ENCODE measurements at places on chromosomes 2 and 18.

- DNase-seq = no peak
These were observed 46.4 kb upstream of the DSC1 start for GRCh38 chr18:31209041-31209440.

- no peak for DNase-seq
These were observed 79.7 kb downstream of the ARHGEF4 start for GRCh38 chr2:130916438-130916705.

- DNase-seq = no peak
These were observed 65.1 kb downstream of the TMEM182 start for GRCh38 chr2:102826904-102827303.

DNA sequence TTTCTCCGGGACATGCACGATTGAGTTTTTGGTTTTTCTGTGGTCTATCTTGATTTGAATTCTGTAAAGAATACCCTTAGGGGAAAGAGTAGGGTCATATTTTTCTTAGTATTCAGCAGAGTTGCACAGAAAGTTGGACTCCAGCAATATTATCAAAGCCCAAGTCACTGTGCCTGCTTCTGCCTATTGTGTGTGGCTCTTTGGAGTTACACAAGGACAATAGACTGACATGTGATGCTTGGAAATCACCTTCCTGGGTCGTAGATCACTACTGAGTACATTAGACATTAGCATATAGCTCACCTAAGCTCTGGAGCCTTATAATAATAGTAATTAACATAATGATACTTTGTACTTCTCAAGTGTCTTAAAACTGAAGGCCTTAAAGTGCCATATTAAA lies 238.8 kb upstream of the FOSL2 start:
- DNase-seq = no peak

GRCh38 chr2:219441451-219442255 lies 7.0 kb downstream of the SPEG start:
- DNase-seq = no peak

- DNase-seq = no peak
These were observed 80.8 kb downstream of the KIF5C start for GRCh38 chr2:148955798-148956197.

DNA sequence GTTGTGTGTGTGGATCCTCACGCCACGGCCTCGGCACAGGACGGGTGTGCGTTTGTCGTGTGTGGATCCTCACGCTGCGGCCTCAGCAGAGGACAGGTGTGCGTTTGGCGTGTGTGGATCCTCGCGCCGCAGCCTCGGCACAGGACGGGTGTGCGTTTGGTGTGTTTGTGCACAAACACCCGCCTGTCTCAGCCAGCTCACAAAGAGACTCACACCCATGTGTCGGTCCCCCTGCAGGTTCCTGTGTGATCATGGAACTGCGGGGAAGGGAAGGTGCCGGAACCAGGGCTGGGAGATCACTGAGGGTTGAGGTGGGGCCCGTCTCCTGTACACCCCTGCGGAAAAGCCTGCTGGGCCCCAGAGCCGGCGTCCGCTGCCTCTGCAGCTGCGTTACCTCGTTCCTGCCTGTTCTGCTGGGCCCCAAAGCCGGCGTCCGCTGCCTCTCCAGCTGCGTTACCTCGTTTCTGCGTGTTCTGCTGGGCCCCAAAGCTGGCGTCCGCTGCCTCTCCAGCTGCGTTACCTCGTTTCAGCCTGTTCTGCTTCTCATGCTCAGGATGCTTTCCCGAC lies 53.6 kb downstream of the CTDP1 start:
- no peak for DNase-seq

DNA sequence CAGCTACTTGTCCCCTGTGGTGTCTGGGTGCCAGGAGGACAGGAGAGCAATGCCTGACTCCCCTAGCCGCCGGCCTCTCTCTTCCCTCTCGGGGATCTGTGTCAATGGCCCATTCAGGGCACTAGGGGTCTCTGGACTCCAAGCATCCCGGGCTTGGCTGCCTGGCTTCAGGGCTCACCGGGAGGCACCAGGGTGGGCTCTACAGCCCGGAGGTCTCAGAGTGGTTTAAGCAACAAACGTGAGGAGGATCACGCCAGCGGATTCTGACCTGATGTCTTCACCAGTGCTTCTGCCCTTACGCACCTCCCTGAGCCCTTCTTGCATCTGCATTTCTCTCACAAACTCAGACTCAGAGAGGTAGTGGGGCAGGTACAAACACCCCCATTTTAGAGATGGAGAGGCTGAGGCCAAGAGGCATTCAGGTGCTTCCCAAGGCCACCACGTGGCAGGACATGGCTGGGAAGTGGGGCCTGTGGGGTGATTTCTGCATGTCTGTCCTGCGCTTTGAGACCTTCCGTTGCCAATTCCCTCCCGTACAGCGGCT lies 243.0 kb downstream of the CELF4 start:
- peak; percentile 4 for DNase-seq

DNA sequence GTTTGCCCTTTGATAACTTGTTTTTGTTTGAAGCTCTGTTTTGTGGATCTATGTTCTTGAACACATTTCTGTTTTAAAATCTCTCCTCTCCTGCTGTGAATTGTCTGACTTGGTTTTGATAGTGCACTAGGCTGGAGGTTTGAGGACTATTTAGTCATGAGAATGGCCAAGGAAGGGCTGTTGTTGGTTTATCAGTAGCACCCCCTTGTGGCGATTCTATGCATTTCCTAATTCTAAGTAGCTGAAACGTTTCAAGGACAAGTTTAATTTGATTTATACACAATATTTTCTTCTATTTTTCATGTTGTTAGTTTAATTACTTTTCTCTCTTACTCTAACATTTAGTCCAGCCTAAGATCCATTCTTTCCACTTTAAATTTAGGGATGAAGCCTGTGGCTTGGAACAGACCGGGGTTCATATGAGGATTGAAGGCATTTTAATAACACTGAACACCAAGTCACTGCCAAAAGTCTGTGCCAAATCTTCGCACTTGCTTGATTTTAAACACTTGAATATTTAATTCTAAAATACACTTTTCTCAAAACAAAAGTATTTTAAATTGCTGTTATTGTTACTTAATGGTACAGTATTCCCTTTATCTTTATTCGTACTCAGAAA lies 166.0 kb downstream of the SOCS6 start:
- peak; percentile 72 for DNase-seq

DNA sequence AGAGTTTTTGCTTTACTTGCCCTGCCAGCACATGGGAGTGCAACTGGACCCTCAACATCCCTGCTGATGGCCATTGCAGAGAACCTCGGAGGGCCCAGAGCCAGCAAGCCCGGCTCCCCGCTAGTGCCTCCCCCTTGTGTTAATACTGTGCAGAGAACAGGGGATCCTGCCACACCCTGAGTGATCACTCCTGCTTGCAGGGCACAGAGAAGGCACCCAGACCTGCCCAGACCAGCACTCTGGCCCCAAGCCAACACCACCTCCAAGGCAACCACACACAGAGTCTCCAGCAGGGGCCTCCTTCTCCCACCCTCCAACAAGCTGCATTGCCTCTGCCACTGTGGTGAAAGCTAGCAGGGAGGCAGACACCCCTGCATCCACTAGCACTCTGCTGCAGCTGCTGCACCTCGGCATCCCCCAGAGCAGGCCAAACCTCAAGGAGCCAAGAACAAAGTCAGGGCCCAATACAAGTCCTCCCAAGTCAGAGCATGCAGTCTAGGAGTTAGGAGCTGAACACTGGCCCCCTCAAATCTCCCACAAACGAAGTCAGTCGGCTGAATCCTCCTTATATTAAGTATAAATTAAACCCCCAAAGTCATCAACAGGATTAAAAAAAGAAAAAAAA lies 157.7 kb downstream of the CCDC178 start:
- no peak for DNase-seq

- peak; percentile 77 for DNase-seq
These were observed 30.0 kb downstream of the MEMO1 start for GRCh38 chr2:31980674-31981356.

DNA sequence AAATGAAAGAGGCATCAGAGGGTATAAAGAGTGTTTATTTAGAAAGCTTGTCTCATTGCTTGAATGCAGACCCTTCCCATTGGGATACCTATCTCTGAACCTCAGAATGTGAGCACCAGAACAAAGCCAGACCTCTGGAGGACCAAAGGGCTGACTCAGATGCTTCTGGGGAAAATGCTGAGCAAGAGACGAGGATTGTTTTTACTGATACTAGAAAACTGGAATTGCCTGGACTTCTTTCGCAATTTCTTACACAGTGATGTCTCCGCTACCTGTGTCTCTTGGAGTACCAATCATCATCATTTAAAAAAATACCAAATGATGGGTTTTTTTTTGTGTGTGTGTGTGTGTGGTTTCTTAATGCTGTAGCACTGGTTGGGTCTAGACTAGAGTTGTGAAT lies 55.6 kb upstream of the CCDC85A start:
- DNase-seq = no peak

GRCh38 chr18:52569492-52569891 lies 229.5 kb downstream of the DCC start:
- DNase-seq = no peak

DNA sequence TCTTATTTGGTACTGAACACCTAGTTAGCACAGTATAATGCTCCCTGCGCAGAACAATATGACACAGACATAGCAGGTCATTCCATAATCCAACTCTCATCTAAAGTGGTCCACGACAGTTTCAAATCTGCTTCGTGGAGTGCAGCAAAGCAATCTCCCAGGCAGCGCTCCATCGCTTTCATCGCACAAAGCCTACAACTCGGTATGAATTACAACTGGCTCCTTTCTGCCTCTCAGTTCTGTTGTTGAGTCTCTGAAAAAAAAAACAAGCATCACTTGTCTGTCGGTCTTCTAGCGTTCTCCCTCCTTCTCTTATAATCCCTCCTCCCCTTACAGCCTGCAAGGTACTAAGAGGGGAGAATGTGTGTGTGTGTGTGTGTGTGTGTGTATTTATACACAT lies 123.5 kb downstream of the FIGN start:
- DNase-seq = no peak

GRCh38 chr2:161613161-161613560 lies 11.1 kb upstream of the SLC4A10 start:
- DNase-seq = no peak

GRCh38 chr18:66473882-66474281 lies 130.0 kb downstream of the CDH19 start:
- DNase-seq = no peak

DNA sequence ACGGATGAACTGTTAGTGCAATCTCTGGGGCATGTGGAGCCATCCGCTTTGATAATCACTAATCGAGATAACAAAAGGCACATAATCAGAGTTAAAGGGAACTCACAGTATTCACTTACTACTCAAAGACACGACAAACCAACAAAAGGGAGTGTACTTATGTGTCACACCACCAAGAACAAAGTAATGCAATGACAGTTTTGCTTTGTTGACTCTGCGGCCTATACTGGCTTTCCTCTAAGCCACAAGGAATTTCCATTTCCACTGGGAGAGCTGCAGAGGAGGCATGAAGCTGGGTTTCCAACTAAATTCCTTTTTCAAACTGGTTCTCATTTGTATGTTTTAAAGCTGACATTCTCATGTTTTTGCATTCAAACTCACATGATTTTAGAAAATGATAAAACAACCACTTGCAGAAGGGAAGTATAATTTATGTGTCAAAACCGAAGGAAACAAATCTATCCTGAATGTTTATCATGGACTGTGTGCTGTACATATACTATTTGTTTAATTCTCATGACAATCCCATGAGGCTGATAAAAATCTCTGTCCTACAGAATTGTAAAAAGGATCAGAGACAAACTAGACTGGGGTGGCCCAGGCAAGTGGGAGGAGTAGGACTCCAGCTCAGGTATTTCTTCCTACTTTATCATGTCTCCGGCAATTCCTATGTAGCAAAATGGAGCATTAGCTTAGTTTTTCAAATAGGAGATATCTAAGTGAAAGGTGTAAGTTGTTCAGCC lies 149.6 kb upstream of the SMAD7 start:
- no peak for DNase-seq

GRCh38 chr2:177717831-177718618 lies 325.5 kb downstream of the AGPS start:
- no peak for DNase-seq

GRCh38 chr18:47750889-47751423 lies 179.5 kb downstream of the SMAD2 start:
- DNase-seq = no peak

- DNase-seq = peak; percentile 30
These were observed 1.6 kb downstream of the SMAD7 start for GRCh38 chr18:48949050-48949605.

- no peak for DNase-seq
These were observed 38.0 kb downstream of the TMX3 start for GRCh38 chr18:68676913-68677312.

GRCh38 chr2:100267751-100268150 lies 54.5 kb downstream of the LONRF2 start:
- DNase-seq = no peak

DNA sequence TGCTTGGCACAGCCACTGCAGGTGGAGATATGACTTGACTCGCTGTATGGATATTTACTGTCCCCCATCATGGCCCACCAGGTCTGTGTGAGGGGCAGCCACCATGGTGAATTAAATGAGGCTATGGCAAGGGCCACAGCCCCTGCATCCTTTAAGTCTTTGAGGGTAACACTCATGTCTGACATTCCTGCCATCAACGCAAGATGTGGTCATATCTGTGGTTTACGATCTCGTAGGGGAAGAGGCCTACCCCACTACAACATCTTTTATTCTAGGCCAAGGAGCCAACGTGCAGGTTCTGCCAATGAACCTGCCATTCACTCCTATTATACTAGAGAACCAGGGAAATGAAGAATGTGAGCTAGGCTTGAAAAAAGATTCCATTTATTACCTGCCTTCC lies 381.6 kb upstream of the ID2 start:
- no peak for DNase-seq

GRCh38 chr2:96233880-96234316 lies 25.3 kb upstream of the STARD7 start:
- DNase-seq = peak; percentile 22

DNA sequence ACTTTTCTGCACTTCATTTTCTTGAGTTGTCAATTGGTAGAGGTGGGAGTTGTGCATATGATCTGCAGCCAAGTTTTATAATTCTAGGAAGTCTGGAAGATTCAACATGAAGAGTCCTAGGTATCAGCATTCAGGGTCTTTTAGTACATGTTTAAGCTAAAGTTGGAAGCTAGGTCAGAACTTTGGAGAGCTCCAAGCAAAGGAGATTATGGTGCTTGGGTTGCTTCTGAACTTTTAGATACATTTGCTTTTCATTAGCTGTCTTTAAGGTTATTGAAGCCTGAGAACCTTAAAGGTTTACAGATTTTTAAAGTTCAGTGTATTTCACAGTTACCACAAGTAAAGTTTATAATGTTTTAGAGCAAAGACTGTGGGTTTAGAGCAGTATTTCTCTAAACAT lies 85.5 kb downstream of the EPC2 start:
- DNase-seq = no peak

DNA sequence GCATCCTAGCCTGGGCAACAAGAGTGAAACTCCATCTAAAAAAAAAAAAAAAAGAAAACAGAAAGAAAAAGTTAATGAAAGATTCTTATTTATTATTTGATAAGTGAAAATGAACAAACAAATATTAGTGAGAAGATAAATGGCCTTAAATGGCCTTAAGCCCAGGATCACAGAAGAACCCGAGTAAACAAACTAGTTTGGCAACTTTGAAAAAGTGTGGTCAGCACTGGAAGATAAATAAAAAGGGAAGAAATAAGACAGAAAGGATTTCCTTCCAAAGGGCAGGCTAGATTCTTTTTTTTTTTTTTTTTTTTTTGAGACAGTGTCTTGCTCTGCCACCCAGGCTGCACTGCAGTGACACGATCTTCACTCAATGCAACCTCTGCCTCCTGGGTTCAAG lies 692.4 kb downstream of the CPS1 start:
- DNase-seq = no peak
